ENCODE measurements at places on chromosomes 7 and 10.

DNA sequence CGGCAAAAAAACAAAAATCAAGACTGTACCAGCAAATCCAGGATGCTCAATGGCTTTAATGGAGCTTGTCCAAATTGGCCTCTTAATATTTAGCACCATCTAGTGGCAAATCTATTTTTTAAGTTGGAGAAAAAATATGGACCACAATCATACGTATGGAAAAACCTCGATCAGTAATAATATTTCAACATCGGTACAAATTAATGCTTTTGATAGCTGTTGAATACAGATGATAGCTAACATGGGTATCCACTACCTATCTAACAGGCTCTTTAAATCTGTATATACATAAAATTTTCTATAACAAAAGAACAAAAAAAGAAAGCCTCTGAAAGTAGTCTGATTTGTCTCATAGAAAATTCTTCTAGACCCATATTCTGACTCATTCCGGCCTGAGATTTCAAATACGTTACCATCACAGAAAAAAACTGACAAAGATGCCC lies 29.2 kb downstream of the COA1 start:
- no peak for DNase-seq

- DNase-seq: no peak
These were observed 91.6 kb downstream of the RNF32 start for GRCh38 chr7:156732091-156732625.

- no peak for DNase-seq
These were observed 21.7 kb downstream of the CRHR2 start for GRCh38 chr7:30660331-30661255.

GRCh38 chr10:17585016-17585415 lies 32.2 kb downstream of the HACD1 start:
- no peak for DNase-seq

DNA sequence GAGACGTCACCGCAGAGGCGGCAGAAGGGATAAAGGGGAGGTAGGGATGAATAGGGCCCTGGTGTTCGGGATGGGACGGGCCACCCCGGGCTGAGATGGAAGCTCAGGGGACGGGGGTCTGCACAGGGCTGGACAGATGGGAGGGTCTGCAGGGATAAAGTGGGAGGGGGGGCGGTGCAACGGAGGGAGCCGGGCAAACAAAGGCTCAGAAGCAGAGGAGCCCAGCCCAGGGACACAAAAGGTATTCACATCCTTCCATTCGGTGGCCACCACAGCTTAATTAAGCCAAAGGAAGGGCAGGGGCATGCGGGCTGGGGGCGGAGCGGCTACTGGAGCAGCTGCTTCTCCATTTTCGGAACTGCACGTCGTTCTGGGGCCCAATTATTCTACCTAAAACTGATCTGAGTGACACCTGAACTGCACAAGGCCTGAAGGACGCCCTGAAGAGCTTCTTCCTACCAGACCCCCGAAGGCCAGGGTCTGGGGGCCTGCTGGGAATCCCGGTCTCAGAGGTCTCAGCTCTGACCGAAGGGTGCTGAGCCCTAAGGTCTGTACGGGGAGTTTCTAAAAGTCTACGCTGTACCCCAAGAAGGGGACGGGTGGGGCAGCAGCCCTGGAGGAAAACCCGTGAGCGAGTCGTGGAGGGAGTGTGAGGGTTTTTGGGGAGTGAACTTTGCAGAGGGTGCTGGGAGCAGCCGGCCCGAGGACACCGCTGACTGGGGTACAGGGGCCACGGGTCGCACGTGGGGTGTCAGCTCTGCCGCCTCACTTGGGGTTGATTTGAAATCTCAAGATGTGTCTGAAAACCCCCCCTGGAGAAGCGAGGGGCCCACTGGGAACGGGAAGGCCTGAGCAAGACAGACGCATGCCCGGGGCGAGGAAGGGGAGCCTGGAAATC lies 334.8 kb downstream of the DNAJB6 start:
- peak; percentile 59 for DNase-seq

GRCh38 chr7:100829150-100829716 lies 1.9 kb upstream of the EPHB4 start:
- DNase-seq: no peak

DNA sequence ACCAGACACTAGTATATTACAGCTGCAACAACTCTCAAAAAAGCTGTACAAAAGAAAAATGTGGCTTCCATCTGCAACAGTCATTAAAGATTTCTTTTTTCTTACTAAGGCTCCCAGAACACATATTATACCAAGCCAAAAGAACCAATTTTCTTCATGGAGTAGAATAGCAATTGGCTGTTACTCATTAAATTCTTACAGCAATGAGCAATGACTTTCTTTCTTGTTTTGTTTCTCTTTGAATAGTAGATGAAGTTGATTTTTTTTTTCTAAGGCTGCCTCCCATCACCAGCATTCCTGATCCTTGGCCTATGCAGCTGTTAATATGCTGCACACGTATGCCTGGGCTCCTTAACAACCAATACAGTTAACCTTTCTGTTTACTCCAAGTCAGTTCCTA lies 36.6 kb upstream of the SPOCK2 start:
- no peak for DNase-seq

GRCh38 chr7:123845823-123846216 lies 851 bp downstream of the HYAL4 start:
- no peak for DNase-seq

DNA sequence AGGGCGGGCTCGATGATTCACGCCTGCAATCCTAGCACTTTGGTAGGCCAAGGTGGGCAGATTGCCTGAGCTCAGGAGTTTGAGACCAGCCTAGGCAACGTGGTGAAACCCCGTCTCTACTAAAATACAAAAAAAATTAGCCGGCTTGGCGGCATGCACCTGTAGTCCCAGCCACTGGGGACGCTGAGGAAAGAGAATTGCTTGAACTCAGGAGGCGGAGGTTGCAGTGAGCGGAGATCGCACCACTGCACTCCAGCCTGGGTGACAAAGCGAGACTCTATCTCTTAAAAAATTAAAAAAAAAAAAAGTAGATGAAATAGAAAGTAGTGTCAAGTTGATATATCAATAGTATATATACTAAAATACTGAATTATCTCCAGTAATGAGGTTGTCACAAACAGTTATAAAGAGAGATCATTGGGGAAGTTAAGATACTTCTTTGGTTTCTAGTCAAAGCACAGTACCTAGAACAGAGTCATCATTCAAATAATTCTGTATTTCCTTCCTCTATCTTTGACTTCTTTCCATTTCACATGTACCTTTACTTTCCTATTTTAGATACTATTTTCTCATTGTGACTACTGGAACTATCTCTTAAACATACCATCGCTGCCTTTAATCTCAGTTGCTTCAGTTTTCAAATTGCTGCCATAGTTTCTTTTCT lies 491.7 kb downstream of the GRM8 start:
- no peak for DNase-seq

- DNase-seq: no peak
These were observed 447.8 kb upstream of the FZD8 start for GRCh38 chr10:36089790-36090440.

- no peak for DNase-seq
These were observed 360.8 kb downstream of the CRPPA start for GRCh38 chr7:16060502-16060901.

DNA sequence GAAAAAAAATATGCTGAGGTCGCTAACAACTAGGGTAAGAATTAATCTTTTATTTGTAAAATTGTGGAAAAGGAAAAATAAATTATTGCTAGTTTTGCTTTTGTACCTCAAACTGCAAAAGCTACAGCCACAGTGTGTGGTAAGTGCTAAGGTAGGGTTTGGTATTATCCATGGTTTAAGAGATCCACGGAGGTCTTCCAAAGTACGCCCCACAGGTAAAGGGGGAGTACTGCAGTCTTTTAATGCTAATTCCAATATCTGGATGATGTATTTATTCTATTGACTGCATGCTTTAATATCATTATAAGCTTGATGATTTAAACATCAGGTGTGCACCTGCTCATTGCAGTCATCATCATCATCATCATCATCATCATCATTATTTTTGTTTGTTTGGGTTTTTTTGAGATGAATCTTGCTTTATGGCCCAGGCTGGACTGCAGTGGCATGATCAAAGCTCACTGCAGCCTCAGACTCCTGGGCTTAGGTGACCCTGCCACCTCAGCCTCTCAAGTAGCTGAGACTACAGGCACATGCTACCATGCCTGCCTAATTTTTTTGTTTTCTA lies 38.4 kb upstream of the BMS1 start:
- no peak for DNase-seq

DNA sequence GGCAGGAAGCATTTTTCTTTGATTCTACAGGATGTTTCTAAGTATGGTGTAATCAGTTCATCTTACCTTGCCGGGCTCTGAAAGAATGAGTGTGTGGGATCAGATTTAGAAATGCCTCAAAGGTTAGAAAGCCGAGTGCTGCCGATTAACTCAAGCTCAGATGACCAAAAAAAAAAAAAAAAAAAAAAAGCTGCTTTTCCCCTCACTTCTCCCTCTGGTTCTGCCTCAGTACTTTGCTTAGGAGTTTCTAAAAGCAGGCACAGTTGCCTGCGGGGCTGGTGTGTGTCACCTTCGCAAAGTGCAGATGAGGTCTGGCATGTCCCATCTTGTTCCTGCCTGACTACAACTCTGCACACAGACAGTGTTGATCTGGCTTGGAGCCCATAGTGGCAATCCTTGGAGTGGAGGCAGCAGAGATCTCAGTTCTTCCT lies 47.0 kb downstream of the KIAA1217 start:
- DNase-seq: no peak

- DNase-seq: no peak
These were observed 629 bp upstream of the DNAJC9 start for GRCh38 chr10:73247509-73248258.

- no peak for DNase-seq
These were observed 452.4 kb upstream of the PHF14 start for GRCh38 chr7:10521306-10521705.

GRCh38 chr7:45915606-45916005 lies 5.5 kb downstream of the IGFBP3 start:
- no peak for DNase-seq

DNA sequence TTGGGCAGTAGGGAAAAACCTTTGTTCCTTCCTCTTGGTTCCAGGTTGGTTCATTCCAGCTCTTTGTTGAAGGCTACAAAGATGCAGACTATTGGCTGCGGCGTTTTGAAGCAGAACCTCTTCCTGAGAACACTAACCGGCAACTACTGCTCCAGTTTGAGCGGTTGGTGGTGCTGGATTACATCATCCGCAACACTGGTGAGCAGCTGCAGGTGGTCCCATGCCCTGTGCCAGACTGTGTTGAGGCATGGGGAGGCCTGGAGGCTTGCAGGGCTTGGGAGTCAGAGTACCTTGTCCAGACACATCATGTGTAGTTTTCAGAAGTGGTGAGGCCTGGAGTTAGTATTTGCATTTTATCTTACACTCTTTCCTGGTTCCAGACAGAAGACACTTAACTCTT lies 16.3 kb downstream of the PI4K2A start:
- DNase-seq: no peak

- DNase-seq: no peak
These were observed 16.1 kb upstream of the JMJD1C start for GRCh38 chr10:63481815-63482421.

DNA sequence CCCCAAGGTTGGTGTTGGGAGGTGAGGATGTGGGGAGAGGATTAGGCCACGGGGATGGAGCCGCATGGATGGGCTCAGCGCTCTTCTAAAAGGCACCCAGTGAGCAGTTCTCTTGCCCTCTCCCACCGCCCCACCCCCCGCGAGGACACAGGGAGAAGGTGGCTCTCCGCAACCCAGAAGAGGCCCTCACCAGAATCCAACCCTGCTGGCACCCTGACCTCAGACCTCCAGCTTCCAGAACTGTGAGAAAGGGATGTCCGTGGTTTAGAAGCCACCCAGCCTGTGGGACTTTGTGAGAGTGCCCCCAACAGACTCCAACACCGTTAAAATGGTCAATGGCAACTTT lies 242.8 kb upstream of the PPP2R2D start:
- DNase-seq: peak; percentile 8

- no peak for DNase-seq
These were observed 452 bp upstream of the RPP30 start for GRCh38 chr10:90871279-90871765.

DNA sequence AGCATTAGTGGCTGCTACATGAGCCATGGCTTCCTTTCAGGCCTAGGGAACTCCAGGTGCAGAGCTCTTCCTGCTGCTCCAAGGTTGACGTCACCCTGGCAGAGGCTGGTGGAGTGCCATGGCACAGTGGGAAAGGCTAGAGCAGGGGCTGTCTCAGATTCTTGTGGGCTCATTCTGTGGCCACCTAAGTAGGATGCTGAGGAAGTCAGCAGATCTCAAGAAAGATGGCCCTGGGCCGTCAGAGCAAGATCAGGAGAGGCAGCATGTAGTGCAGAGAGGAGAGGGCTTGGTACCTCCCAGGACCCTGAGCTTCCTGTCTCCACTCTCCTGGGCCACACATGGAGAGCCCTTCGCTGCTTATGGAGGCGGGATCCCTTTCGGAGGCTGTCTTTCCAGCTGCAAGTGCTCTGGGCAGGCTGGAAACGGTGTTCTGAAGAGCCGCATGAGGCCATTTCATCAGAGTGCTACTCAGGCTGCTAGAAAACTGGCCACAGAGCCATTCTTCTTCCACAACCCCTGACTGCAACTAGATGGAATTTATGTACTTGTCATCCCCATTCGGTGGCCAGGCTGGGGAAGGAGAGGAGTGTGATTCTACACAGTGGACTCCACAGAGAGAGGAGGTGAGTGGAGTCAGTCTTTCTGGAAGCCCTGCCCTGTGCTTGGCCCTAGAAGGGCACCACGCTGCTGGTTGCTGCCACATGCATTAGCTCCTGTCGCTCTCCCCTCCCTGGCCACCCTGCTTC lies 304.2 kb downstream of the RPS24 start:
- no peak for DNase-seq

GRCh38 chr10:101444058-101444898 lies 90.3 kb downstream of the BTRC start:
- DNase-seq: no peak

- DNase-seq: no peak
These were observed 267.5 kb downstream of the SDK1 start for GRCh38 chr7:3568516-3568915.

DNA sequence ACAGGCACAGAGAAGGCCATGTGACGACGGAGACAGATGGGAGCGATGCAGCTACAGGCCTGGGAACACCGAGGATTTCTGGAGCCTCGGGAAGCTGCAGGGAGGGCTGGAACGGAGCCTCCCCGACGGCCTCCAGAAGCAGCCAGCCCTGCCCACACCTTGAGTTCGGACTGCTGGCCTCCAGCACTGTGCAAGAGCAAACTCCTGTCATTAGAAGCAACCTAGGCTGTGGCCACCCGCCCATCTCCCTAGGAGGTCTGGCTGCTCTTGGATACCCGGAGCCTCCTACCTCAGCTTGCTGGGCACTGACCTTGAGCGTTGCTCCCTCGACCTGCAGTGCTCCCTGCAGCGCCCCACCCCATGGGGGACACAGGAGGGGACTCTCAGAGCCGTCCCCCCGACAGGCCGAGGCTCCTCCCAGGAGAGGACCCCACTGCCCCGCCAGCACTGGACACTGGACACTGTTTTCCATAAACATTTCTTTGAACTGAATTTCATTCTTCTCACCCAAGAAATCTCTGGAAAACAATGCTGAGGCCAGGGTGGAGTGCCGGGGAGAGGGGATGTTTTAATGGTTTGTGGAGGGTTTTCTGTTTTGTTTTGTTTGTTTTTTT lies 22.5 kb upstream of the TNRC18 start:
- no peak for DNase-seq
